SK-MEL-5 (cell line): ENCODE measurements at places on chromosomes 12 and 14. TPM values are rescaled to one million over a fixed set of nuclear protein-coding genes. Genes with fewer than 3 reads are reported as not detected.

DNA sequence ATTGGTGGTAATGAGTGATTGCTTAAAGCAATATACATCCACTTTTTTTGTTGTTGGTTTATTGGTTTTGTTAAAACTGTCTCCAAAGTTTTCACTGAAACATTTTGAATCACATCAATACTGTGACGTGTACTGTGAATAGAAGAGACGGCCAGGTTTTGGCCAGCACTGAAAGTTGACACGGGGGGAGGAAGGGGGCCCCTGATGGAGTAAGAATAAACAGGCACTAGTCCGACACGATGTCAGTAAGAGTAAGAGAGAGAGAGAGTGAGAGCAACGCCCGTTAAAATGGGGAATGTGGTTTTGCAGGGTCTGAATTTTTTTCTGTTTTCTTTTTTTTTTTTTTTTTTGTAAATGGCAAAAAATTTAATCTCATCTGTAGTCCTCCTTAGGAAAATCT, 14.7 kb downstream of the PEBP1 start:
- no peak for DNase-seq

DNA sequence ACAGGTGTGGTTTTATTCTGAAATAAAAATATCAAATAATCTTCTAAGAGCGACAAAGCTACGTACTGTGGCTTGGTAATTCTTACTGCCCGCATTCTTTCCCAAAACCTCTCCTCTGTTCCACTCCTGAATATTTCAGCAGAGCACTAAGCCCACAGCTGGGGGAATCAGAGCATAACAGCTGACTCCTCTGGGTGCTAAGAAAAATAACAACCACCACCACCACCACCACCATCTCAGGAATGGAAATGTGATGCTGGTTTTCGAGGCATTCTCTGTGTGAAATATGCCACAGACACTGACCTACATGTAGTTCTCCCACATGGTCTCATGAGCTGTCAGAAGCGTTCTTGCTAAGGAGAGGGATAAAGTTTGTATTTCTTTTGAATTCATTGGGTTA, 183.7 kb downstream of the BMP4 start:
- DNase-seq, result no peak

DNA sequence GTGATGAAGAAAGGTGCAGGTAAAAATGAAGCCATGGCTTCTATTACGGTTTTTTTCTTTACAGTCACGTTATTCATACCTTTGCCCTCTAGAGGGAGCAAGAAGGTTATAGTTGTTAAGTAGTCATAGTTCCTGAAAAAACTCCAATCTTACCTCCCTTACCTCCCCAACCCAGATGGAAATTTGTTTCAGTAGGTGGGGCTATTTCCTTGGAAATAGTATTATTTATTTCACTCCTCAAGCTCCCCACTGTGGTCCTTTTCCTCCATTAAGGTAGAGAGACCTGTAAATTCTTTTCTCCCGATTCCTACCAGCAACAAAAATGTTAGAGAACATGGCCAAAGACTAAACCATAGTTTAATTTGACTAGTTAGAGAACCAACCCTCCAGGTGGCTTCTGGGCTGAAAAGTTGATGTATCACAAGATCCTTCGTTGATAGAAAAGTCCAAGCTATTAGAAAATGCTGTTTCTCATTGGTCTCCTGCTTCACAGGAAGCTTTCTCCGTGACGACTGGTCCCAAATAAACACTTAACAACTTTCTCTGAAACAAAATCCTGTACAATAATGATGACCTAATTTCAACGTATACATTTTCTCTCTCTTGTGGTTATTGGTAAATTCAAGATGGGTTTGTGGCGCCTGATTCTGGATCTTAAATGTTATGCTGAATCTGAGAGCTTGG, 43.5 kb downstream of the TMX1 start:
- DNase-seq, result peak; percentile 82

GRCh38 chr12:80064269-80064668, 35.1 kb upstream of the OTOGL start:
- DNase-seq, result peak; percentile 83

GRCh38 chr14:99339551-99339950, 67.6 kb upstream of the BCL11B start:
- DNase-seq, result no peak

- DNase-seq, result no peak
Measured at GRCh38 chr12:123591702-123592481, 7.5 kb downstream of the TMED2 start.

GRCh38 chr12:100656141-100656540, 82.7 kb downstream of the GAS2L3 start:
- DNase-seq, result no peak

DNA sequence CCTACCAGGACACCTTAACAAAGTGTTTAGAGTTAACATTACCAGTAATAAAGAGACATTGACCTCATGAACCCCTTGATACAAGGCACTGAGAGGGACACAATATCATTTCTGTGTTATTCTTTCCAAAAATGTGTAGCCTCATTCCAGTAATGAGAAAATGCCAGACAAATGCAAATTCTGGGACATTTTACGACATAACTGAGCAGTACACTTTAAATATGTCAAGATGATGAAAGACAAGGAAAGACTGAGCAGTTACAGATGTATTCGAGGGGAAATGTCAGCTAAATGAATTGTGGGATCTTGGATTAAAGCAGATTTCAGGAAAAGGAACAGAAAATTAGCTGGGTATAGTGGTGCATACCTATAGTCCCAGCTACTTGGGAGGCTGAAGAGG, 255.6 kb downstream of the ERC1 start:
- DNase-seq, result no peak

DNA sequence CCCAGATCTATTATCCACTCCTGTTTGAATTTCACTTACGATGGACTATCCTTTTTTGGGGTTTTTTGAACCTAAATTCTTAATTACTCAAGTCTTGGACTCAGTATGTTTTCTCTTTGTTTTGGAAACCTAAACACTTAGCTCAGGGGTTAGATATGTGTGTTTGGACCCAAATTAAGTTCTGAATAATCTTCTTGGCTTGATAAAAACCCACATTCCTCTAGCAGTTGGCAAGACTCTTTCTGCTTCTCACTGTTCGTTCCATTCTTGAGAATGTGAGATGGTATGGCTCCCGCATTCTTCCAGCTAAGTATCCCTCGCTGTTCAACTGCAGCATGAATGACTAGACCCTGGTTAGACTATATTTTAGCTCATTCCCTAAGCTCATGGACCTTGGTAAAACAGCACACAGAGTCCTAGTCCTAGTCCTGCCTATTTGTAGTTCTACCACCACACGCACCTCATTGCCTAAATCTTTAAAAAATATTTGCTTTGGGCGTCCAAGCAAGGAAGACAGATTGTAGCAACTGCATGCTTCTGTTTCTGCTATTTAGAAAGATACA, 860.0 kb downstream of the RPS29 start:
- DNase-seq, result no peak

DNA sequence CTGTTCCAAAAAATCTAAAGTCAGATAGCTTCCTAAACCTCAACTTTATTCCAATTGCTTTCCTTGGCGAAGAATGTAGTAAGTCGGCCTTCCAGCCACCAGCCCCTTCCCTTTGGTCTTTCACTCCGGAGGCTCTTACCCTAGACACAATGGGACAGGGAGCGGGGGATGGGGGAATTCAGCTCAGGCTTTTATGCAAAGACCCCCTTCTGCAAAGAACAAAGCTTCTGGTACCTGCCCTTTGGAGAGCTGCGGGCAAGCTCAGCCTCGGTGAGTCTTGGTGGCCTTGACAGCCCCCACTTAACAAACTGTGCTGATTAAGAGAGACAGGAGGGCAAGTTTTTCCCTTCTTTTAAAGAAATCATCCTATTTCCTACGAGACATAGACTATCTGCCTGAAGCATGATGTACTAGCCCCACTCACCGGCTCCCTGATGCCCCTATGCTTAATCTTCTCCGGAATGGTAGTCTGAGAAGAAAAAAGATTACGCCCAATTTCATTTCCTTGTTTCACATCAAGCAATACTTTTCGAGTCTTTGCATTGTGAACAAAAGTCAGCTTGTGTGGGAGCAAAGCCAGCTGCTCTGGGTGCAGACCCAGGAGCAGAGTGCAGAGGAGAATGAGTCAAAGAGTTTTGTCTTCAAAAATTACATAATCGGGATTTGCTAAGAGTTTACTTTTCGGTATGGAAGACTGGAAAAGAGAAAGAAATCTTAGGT, 1.5 kb upstream of the NANOG start:
- no peak for DNase-seq

GRCh38 chr14:93946104-93946503, 19.0 kb downstream of the FAM181A start:
- DNase-seq, result peak; percentile 25

- no peak for DNase-seq
Measured at GRCh38 chr14:85418721-85419120, 111.2 kb upstream of the FLRT2 start.

- no peak for DNase-seq
Measured at GRCh38 chr12:59077575-59078426, 157.5 kb upstream of the LRIG3 start.

DNA sequence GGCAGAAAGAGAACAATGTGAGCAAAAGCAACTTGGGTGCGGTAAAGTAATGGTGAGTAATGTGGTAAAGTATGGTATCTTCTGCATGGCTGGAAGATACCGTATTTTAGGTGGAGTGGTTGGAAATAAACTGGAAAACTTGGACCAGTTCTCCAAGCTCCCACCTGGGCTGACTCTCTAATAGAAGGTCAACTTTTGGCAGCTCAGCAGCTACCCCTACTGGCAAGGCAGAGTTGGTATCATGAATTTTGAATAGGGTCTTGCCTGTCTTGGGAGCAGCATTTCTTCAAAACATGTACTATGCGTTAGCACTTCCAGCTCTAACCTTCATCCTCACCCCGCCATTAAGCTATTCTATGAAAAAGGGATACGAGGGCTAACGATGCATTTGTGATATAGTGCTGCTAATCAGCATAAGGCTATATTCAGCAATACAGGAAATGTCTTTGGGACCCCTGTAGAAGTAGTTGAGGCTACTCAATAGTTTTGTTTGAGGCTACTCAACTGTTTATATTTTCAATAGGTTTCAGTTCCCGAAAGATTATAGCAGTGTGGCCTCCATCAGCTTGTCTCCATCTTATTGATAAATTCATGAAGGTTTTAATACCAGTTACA, 276.3 kb upstream of the FAR2 start:
- DNase-seq, result peak; percentile 92

GRCh38 chr14:90288651-90289355, 32.5 kb downstream of the PSMC1 start:
- DNase-seq, result no peak

COL2A1 gene
- 0.03 TPM in 1 of 2 replicates, not detected in the other for total RNA-seq

PTPN6 gene
- not detected in 2 replicates for total RNA-seq

SPIC gene
- total RNA-seq, result not detected in 2 replicates

LTB4R gene
- total RNA-seq, result 0.98 and 1.7 TPM in 2 replicates
